ENCODE measurements at places on chromosomes 3 and 15.
A peak's percentile ranks its signal among the peaks of the same experiment; 100 is the strongest.

GRCh38 chr3:43238801-43239200 is 47.5 kb upstream of the SNRK start:
- no peak for DNase-seq

- DNase-seq, result peak; percentile 49
Measured at GRCh38 chr15:100918690-100919480, at the start of gene LRRK1. LRRK1 (plus strand) TSS chr15:100919357; CDS start chr15:100924633, 5,276 bp downstream.

- no peak for DNase-seq
Measured at GRCh38 chr15:37973856-37974255, 39.4 kb downstream of the TMCO5A start.

DNA sequence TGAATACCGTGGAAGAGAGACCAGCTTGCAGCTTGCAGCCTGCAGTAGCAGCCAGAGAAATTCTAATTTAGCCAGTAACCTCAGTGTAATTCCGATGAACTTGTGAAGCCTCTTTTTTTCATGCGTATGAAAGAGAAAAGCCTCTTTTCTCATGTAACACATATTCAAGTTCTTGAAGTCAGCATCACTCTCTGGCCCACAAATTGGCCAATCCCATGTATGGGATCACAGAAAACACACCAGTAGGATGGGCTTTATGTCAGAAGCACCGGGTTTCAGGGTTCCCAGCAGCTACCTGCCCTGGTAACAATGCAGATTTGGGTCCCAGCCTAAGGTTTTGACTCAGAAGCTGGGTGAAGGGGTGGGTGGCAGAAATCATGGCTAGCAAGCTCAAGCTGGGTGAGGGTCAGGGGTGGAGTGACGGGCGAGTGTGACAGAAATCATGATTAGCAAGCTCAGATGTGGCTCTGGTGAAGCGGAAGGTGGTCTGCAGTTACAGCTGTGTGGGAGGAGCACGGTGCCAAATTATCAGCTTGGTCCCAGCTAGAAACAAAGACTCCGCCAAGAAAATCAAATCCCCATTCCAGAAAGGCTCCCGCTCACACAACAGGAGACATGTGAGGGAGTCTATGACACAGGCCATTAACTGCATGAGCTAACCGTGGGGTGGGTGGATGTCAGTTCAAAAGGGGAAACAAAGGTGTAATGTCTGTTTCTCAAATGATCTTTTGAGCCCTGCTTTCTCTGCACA is 86.6 kb downstream of the SNRK start:
- DNase-seq, result no peak

DNA sequence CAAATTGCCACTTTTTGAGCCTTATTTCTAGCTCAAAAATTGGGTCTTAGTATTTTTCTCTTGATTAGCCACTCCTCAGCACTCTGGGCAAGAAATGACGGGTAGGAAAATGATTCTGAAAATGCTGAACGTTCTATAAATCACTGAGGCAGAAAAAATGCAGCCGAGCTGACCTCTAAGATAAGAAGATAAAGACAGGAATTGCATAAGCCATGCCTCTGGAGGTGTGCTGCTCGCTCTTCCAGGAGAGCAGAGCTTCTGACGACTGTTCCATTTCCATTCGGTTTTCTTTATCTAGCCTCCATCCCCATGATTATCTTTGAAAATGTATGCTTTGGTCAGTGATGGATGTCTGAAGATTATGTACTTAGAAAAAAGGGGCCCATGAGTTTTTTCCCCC is 558.8 kb upstream of the ADAMTS9 start:
- no peak for DNase-seq

DNA sequence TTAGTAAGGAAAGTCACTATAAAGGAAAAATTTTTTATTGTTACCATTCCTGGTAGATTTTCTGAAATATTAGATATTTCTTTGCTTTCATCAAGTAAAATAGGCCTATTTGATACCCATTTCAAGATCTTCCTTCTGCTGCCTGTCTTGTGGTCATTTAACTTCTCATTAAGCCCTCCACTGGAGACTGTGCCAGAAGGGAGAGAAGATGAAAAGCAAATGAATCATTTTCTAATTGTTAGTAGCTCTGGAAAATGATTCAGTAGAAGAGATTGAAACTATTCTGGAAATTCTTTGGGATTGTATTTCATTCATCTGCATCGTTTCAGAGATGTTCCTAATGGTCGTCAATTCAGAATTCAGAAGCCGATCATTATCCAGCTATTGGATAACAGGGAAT is 3.2 kb downstream of the KCTD6 start:
- DNase-seq, result no peak

DNA sequence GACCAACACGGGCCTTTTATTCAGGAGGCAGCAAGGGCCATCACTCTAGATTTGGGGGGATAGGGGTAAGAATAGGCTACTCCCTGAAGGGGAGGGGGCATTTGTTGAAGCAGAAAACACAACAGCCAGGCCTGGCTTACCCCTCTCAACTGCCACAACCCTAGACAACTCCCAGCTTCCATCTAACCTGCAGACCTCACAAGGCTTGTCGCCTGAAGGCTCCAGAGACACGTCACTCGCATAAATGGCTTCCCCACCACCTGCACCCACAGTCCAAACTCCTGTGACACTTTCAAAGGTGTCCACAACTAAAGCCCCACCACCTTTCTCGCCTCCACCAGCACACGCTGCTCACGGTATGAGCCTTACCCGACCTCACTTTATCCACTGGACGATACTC is 14.9 kb downstream of the POLG start:
- DNase-seq, result no peak

- DNase-seq, result no peak
Measured at GRCh38 chr15:98131924-98132323, 171.4 kb downstream of the ARRDC4 start.

DNA sequence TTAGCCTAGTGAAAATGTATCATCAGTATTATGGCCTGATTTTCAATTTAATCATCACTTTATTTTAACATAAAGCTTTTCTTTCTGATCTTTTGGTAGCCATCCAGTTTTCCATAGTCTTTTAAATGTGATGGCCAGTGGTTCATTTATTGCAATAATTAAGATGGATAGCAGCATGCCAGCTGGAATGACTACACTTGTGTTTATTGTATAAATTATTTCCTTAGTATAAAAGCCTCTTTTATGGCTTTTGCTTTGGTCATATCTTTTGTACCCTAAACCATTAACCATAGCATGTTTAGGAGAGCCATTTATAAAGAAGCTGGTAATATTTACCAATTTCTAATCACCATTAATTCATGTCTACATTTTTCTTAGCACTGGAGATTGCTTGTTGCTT is 31.7 kb downstream of the ALCAM start:
- no peak for DNase-seq

GRCh38 chr15:49855917-49856637 is 235.2 kb downstream of the DTWD1 start:
- DNase-seq, result no peak

- no peak for DNase-seq
Measured at GRCh38 chr3:27345959-27346865, 23.0 kb downstream of the NEK10 start.

DNA sequence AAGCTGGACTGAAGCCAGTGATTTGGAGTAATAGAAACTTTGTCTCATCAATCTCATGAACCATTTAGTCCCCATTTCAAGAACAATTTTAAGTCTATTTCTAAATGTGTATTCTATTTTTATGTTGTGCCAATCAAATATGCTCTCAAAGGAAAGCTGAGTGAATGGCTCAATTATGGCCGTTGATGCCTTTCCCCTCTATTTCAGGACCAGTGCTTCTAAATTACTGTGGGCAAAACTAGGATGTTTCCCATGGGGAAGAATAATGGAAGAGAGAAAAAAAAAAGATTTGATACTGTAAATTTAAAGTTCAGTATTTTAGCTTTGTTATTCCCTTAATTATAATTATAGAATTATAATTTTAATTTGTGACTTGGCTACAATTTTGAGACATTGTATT is 110.1 kb downstream of the CADM2 start:
- DNase-seq, result no peak

- DNase-seq, result no peak
Measured at GRCh38 chr3:51873876-51874275, 1.5 kb downstream of the IQCF5 start.

GRCh38 chr3:52428151-52429005 is 16.5 kb downstream of the SEMA3G start:
- no peak for DNase-seq

DNA sequence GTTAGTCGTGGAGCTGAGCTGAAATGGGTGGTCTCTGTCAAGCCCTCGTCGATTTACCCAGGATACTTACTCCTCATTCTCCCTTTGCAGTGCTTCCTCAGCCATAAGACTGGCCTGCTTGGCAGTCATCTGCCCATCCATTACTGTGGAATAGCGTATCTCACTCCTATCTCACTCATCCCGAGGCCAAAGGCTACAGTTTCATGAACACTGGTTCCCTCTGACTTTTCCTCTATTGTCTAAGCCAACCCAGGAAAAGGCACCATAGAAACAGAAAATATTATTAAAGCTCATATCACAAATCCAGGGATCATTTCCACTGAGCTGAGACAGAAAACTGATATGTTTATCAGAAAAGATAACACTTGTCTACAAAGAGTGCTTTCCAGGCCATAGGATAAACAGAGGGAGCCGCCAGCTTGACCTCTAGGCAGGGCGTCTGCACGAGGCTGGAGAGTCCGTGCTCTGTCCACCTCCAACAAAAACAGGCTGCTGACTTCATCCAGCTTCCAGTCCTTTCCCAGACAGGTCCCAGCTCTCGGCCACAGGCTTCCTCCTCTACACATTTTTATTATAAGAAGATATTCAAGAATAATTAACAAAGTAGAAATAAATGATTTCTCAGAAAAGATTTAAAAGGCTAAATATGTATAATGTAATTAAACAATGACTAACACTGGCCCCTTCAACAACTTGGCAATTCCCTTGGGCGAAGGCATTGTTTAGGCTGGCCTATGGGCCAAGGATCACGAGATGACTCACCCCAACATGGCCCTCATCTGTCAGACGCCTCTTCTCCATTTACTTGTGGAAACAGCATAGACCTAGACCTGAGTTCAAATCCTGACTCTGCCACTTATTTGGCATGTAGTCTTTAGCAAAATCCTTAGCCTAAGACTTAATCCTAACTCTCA is 27.4 kb upstream of the BOC start:
- DNase-seq, result no peak

- DNase-seq, result no peak
Measured at GRCh38 chr15:69593981-69594966, 141.7 kb downstream of the RPLP1 start.

- DNase-seq, result no peak
Measured at GRCh38 chr15:60635507-60636352, 156.8 kb upstream of the ICE2 start.

GRCh38 chr15:76147906-76148570 is 88.3 kb downstream of the TMEM266 start:
- peak; percentile 86 for DNase-seq

GRCh38 chr3:138949002-138949418 is 2.0 kb downstream of the FOXL2NB start:
- DNase-seq, result no peak

DNA sequence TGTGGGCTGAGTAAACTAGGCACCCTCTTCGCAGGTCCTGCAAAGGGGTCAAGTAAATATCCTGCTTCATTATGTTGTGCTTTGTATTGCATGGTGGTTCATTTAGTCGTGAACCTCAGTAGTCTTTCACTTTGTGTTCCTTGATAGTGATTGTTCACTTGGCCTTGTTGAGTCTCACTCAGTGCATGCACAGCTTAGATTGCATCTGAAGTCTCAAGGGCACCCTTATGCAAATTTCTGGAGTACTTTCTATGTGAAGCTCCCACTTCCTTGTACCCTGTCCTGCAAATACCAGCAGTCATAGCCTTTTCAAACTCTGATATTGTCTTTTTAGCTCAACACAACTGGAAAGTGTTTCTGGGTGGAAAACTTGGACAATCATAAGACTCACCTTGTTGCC is 519.2 kb downstream of the NAALADL2 start:
- DNase-seq, result no peak

GRCh38 chr15:92808598-92809063 is 91.5 kb upstream of the CHD2 start:
- peak; percentile 56 for DNase-seq

GRCh38 chr15:72231066-72231832 is at the start of gene PKM:
PKM (minus strand) TSS chr15:72231190; CDS start chr15:72219097, 12,093 bp downstream.
- peak; percentile 99 for DNase-seq

DNA sequence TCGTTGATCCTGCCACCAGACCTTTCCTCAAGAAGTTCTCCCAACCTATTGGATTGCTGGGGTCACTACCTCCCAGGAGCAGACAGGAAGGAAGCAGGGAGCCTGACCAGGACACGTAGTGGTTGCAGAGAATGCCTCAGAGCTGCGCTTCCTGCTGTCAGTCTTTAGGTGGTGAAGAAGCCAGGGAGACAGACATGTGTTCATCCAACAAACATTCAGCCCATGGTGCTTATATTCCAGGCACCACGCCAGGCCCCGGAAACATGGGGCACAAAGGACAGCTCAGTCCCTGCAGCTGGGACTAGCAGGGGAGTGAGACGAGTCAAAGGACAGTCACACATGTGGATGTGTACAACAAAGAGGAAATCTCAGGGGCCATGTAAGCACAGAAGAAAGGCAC is 26.0 kb upstream of the CORO2B start:
- no peak for DNase-seq

- DNase-seq, result no peak
Measured at GRCh38 chr3:81550415-81550814, 211.0 kb downstream of the GBE1 start.

GRCh38 chr3:68336042-68336441 is 596.3 kb downstream of the TAFA4 start:
- no peak for DNase-seq

GRCh38 chr15:51533672-51534398 is 88.7 kb downstream of the DMXL2 start:
- DNase-seq, result no peak

DNA sequence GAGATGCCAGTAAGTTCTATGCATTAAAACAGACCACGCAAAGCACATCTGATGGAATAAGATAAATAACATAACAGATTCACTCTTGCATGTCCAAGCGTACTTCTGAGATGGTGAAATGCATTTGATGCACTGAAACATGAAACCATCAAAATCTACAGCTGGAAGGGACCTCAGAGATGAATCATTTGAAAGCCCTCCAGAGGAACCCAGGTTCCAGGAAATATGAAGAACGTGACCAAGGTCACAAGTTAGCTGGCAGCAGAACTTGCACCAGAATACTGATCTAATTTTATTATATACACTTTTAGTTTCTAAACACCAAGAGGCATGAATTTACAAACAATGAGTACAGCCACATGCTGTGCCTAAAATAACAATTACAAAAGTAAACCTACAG is 957.1 kb downstream of the FHIT start:
- no peak for DNase-seq

DNA sequence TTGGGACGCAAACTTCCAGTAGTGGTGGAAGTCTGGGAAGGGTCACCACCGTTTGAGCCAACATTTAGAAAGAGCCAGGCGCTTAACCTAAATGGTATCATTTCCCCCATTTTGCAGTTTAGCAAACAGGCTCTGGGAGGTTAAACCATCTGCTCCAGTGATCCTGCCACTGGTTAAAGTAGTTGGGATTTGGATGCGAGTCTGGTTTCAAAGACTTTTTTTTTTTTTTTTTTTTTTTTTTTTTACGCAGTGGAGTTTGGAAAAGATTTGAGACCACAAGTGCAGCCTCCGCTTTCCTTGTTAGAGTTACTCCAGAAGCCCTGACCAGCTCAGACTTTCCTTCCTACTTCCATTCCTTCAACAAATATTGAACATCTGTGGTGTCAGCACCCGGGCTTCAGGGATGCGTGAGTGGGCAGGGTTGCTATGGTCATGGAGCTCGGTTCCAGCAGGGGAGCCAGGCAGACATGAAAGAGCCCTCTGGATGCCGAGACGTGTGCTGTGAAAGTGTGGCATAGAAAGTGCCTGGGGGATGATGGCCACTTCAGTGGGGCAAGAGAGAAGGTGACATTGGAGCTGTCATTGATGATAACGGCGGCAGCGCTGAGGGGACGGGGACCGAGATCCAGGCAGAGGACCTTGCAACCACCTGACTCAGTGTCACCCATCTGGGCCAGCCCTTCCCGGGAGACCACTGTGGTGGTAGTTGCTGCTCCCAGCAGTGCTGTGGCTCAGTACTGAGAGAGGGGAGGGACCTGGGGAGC is 1.1 kb upstream of the RNU6-1 start:
- peak; percentile 39 for DNase-seq

All from activated T-cell treated with anti-CD3 and anti-CD28 coated beads, Interleukin-2, amount 50 U/mL, for 48 hours (primary cell).